SK-N-DZ (cell line): ENCODE measurements at places on chromosomes 6 and 20.

- no peak for DNase-seq
These were observed 24.2 kb upstream of the TAGAP start for GRCh38 chr6:159068904-159069578.

GRCh38 chr6:133730881-133731280, 158.0 kb upstream of the TCF21 start:
- DNase-seq, result no peak

GRCh38 chr6:69976591-69977090, 110.3 kb downstream of the COL19A1 start:
- DNase-seq, result no peak

DNA sequence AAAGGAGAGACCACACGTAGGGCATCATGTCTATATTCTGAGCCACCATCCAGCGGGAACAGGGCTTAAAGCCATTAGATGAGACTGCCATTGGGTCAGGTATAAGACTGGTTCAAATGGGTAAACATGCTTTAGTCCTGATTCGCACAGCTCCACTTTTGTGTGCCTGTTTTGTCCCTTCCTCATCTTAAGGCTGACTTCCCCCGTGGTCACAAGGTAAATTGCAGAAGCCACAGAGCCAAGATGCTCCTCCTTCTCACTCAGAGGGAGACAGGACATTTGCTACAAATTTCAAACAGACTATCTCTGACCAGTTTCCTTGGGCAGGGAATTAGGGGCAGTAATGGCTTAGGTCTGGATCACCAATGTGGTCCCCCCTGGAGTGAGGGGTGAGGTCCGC, 11.4 kb upstream of the IFNGR1 start:
- no peak for DNase-seq

GRCh38 chr6:102571236-102571908, 1177.9 kb downstream of the GRIK2 start:
- no peak for DNase-seq

DNA sequence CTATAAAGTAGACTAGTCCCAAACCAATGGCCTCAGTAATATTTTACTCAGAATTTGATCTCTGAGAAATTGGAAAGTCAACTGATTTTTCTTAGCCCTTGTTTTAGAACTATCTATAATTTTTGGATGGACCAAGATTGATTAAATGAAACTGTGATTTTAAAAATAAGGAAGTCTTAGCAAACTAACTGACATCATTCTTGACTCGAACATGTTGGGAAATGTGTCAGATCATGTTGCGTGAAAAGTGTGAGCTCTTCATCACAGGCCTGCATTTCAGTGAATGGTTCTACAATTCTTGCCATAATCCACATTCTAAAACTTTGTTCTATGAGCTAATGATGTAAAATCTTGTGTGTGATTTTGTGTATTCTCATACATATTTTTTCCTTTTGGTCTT, 11.0 kb downstream of the TNFAIP3 start:
- no peak for DNase-seq

- DNase-seq, result peak; percentile 72
These were observed 220.8 kb downstream of the TRDN start for GRCh38 chr6:123415844-123416468.

DNA sequence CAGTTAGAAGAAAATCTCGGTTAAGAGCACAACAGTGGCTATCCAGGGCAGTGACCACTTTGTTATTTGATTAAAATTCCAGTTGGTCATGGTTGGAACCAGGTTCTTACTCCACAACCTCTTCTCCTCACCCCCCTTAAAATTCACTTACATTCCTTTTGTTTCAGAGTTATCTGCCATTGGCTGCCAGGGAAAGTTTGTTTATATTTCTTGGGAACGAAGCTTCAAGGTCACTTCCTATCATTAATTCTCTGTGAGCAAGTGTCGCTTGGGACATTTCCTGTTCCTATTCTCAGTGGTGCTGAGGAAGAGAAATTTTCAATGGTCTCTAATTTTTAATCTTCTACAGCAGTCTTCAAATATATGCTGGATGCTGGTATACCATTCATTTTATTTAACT, 121.1 kb upstream of the COL21A1 start:
- DNase-seq, result no peak

- DNase-seq, result peak; percentile 81
These were observed 60.6 kb downstream of the ADNP start for GRCh38 chr20:50870561-50871161.

GRCh38 chr20:20085071-20085470, 32.7 kb downstream of the CFAP61 start:
- peak; percentile 37 for DNase-seq

GRCh38 chr6:154468760-154469159, 41.7 kb downstream of the CNKSR3 start:
- DNase-seq, result no peak

GRCh38 chr20:44398335-44398734, 42.8 kb downstream of the HNF4A start:
- no peak for DNase-seq

- DNase-seq, result no peak
These were observed 115.1 kb upstream of the TNFAIP3 start for GRCh38 chr6:137751768-137752560.

DNA sequence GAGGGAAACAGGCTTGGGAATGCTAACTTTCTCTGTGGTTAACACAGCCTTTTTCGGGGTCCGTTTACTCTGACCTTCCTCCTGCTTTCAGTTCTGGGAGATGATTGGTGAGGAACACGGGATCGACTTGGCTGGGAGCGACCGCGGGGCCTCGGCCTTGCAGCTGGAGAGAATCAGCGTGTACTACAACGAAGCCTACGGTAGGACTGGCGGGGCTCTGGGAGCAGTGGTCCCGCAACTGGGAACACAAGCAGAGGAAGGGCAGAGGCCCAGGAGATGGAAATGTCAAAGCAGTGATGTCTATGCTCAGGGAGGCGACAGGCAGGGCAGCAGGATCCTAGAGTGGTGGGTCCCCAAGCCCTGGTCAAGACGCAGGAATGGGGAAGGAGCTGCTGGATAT, 3.5 kb downstream of the TUBB1 start:
- DNase-seq, result no peak

DNA sequence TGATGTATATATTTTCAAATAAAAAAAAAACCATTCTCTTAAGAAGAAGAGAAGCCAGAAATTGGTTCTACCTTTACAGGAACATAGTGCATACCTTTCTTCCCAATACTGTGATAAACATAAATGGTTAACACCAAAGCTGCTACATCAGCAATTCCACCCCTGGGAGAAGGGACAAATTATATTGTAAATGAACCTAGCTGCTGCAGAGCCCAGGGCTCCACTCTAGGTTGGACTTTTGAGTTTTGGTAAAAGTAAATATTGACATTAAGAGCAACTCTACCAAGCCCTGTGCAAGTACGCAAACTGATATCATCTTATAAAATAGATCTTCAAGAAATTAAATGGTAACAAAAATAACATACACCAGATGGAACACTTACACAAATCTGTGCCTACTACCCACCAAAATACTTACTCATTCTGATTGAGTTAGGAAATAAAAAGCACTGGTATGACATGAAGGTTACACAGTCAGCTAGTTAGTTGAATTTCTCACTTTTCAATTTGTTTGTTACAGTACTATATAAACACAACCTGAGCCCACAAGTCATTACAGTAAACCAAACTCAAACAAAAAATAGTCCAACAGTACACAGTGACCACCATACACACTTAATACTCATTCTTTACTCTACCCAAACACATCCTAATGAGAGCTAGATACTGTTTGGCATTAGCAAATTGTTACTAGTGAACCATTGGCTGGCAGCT, 223.3 kb upstream of the HEY2 start:
- no peak for DNase-seq

DNA sequence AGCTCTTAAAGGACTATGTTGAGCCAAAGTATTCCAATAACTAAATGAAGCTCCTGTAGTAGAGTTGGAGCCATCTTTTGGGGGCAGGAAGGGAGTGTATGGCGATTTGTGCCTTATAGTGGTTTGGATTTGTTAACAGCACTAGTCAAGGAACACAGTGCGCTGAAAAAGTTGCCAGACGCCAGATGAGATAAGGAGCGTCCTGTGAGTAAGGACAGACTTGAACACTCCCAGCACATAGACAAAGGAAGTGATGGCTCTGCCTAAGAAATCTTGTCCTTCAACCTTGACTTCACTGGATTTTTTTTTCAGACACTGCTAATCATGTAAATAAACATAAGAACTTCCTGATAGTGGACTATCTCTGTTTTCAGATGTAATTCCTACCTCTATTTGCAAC, 136.9 kb downstream of the TRMT11 start:
- peak; percentile 52 for DNase-seq

- DNase-seq, result no peak
These were observed 12.2 kb downstream of the TGIF2 start for GRCh38 chr20:36585410-36586125.

DNA sequence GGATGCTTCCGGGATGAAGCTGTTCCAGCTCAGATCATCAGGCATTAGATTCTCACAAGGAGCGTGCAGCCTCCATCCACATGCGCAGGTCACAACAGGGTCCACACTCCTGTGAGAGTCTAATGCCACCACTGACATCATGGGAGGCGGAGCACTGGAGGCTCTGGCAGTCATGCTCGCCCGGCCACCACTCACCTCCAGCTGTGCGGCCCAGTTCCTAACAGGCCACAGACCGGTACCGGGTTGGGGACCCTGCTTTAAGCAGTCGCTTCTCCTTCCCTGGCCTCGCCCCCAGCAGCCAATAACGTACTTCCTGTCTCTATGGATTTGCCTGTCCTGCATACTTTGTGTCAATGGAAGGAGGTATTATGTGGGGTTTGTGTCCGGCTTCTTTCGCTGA, 236.8 kb downstream of the TAF4 start:
- no peak for DNase-seq

GRCh38 chr6:156420172-156420993, 356.8 kb upstream of the ARID1B start:
- peak; percentile 19 for DNase-seq

GRCh38 chr6:3718407-3718806, 33.1 kb downstream of the PXDC1 start:
- DNase-seq, result no peak

DNA sequence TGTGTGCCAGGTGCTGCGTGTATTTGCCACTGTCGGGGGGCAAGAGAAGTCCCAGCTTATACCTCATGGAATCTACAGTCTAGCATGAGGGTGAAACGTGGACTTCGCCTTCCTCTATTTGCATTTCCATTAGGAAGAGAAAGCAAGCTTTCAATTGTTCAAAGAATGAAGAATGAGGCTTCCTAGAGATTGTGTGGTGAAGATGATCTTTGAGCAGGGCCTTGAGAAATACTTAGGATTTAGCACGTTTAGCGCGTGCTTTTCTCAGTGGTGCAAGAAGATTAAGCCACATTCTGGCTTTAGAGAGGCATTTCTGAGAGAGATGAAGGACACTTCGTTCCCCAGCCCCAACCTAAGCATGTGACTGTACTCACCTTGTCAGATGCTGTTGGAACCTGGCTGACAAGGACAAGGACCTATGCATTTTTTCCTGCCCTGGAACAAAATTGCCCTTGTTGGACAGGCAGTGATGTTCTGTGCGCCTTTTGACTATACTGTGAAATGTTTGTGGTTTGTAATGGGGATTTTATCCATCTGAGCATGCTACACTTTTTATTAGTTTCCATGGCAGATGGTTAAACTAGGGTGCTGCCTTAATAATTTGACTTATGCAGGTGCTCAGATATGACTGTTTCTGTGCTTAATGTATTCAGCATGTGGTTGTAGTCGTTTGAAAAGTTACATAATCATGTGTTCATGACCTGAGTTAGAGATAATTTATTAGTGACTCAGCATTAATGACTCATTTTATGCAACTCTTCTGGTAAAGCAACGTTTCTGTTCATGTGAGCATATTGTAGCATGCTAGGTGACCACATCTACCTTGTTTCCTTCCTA, 10.7 kb downstream of the TULP4 start:
- DNase-seq, result no peak

DNA sequence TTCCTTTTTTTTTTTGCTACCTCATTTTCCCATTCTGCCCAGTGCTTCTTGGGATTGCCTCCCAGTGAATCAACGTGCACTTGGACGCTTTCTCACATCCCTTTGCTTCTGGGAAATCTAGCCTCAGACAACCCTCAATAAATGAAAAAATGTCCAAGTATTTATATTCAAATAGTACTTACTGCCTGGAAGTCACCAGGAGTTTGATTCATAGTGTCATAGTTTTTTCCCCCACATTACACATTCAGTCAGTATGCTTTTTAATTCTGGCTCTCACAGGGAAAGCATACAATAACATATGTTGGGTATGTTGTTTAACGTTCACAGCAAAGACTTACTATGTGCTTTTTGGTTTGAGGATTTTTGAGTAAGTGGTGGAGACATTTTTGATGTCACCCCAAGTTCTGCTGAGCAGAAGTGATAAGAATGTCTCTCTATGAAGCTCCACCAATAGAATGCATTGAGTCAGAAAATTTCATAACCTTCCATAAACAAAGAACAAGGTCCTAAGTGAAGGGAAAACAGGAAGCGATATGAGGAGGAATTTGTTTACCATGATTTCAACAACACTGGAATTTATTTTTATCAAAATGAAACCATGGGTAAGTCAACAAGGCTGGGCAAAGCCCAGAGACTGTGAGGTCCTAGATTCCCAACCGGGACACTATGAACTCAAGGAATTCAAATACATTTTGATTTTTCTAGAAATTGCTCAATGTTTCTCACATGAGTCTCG, 301.2 kb upstream of the BMP2 start:
- DNase-seq, result no peak

DNA sequence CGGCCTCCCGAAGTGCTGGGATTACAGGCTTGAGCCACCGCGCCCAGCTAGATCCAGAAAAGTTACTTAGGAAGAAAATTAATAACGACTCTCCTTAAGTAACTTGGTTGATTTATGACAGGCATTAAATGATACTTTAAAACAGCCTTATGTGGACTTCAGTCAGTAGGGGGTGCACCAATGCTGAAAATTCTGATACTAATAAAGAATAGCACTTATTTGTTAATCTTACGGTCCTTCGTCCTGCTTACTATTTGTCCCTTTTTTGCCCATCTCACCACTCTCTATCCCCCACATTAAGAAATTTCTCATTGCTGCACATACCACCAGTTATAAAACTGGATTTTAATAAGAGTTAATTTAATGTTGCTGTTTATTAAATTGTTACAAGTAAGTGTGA, 12.7 kb upstream of the PRELID3B start:
- DNase-seq, result no peak

DNA sequence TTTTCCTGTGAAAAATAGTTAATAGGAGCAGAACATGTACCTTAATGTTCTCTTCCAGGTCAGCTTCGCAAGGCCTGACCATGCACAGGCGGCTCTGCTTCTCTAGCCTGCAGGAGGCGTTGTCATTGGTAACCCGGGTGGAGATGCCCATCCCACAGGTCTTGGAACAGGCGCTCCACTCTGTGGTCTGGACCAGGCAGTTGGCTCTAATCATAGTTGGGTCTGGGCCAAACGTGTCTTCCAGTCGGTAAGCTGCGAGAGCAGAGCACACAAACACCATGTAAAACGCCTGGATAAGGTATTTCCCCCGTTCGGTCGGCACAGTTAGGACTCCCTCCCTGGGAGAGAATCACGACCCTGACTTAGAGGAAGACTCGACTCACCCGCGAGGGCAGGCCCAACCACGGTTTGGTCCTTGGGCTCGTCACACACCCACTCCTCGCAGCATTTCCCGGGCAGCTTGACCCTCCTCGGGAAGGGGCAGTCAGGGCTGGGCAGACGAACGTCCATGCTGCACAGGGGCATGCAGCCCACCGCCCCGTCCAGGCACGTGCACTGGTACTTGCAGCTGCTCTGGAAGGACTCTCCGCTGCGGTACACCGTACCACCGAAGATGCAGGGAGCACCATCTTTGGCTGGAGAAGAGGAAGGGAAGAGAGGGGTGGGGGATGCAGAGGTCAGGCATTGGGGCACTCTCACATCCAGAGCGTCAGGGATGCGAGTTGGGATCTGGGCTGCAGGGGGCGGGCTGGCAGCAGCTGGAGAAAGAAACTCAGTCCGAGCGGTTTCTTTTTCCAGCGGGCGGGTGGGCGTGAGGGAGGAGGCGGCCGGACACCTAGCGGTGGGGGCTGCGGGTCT, 1.0 kb downstream of the CCN2 start:
- DNase-seq, result peak; percentile 42
